Prostate gland (tissue), 2 donors: ENCODE measurements at places on chromosomes 7 and 10. TPM values are rescaled to one million over a fixed set of nuclear protein-coding genes. Genes with fewer than 3 reads are reported as not detected.

- H3K27ac ChIP-seq, result no peak overlapping the region
- H3K36me3 ChIP-seq, result no peaks in the 10 kb centered on the region
- H3K27me3 ChIP-seq, result no peaks in the 10 kb centered on the region
- H3K4me1 ChIP-seq, result no peaks in the 10 kb centered on the region
- H3K4me3 ChIP-seq, result no peak overlapping the region
- DNase-seq, result no peak
These were observed 112.8 kb upstream of the SFMBT2 start for GRCh38 chr10:7523656-7524055.

DNA sequence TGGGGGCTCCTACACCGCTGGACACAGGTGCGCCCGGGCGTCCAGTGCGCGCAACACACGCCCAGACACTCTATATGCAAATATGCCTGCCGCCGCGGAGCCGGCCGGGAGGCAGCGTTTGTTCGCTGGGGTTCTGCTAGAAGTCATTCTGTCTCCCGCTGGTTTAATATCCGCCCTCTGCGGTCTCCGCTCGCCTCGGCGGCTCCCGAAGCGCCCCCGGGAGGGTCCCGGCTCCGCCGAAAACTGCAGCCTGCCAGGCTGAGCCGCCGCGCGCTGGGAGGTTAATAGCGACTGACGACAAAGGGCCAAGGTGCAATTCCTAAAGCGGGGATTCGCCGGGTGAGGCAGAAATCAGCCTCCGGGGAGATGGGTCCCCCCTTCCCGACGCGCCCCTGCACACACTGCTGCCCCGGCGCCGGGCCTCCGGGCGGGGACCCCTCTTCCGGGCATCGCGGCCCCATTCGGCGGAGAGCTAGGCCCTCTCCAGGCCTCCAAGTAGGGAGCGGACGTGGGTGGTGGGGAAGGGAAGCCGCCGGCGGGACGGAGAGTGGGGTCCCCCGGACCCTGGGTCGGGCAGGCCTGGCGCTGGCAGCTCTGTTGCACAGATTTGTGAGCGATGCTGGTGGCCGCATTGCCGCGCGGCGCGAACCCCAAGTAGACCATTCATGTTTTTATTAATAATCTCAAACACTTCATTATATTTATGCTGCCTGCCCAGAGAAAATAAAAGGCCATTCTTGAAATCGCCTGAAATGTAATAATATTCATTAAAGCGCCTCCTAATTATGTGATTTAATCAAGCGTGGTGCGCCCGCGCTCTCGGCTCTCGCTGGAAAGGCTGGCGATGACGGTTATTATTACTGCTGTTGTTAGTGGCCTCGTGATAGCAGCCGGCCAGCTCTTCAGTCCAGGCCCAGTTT lies 9.1 kb downstream of the EN2 start:
- H3K4me3 ChIP-seq, result no peak overlapping the region
- peaks cover 80% of the 10 kb centered on the region for H3K27me3 ChIP-seq
- H3K4me1 ChIP-seq, result no peaks in the 10 kb centered on the region
- DNase-seq, result no peak
- H3K27ac ChIP-seq, result no peak overlapping the region
- H3K36me3 ChIP-seq, result no peaks in the 10 kb centered on the region

- H3K4me1 ChIP-seq, result no peaks in the 10 kb centered on the region
- no peak overlapping the region for H3K27ac ChIP-seq
- no peaks in the 10 kb centered on the region for H3K27me3 ChIP-seq
- no peak overlapping the region for H3K4me3 ChIP-seq
These were observed 26.1 kb downstream of the LRRC4 start for GRCh38 chr7:128005117-128005516.

- H3K4me3 ChIP-seq, result no peak overlapping the region
- no peaks in the 10 kb centered on the region for H3K27me3 ChIP-seq
- no peaks in the 10 kb centered on the region for H3K4me1 ChIP-seq
- DNase-seq, result no peak
- no peak overlapping the region for H3K27ac ChIP-seq
These were observed 34.7 kb downstream of the MRPS24 start for GRCh38 chr7:43834463-43835251.

DNA sequence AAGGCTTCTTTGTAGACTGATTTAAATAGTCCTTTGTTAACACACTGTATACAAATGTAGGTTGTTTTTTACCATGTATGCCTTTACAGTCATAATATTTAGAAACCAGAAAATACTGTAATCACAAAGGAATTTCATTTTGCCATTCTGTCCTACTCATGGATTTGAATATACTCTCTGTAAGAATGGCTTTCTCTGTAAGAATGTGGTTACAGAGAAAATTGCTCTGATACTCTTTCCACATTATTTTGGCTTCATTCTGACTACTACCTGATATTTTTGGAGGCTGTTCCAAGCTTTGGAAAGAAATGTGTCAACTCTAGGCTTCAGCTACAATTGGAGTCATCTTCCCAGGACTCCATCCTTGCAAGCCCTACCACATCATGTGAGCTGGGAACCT lies 23.5 kb downstream of the CH25H start:
- H3K27me3 ChIP-seq, result no peaks in the 10 kb centered on the region
- H3K27ac ChIP-seq, result no peak overlapping the region
- no peak for DNase-seq
- no peaks in the 10 kb centered on the region for H3K36me3 ChIP-seq
- H3K4me3 ChIP-seq, result no peak overlapping the region

The STEAP1 gene
- 67.3 TPM for total RNA-seq

The HMX3 gene
- not detected for total RNA-seq
